ENCODE measurements at places on chromosomes 4 and X.

DNA sequence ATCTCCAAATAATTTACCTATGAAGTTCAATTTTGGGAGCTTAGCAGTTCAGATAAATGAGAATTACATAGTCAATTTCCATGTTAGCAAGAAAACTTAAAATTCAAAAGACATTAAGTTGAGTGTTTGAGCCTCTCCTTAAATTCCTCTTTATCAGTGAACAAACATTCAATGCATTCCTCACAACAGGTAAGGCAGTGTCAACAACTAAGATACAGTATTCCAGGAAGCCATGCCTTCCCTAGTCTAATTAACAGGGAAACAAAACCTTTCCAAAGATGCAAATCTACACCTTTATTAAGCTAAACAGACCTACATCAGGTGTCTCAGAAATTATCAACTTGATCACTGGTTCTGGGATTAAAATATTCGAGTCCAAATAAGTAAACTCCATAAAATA is 3.7 kb downstream of the SH3RF1 start:
- no peak for DNase-seq

- DNase-seq = no peak
Observed at GRCh38 chr4:170872794-170873193, 783.0 kb upstream of the AADAT start.

DNA sequence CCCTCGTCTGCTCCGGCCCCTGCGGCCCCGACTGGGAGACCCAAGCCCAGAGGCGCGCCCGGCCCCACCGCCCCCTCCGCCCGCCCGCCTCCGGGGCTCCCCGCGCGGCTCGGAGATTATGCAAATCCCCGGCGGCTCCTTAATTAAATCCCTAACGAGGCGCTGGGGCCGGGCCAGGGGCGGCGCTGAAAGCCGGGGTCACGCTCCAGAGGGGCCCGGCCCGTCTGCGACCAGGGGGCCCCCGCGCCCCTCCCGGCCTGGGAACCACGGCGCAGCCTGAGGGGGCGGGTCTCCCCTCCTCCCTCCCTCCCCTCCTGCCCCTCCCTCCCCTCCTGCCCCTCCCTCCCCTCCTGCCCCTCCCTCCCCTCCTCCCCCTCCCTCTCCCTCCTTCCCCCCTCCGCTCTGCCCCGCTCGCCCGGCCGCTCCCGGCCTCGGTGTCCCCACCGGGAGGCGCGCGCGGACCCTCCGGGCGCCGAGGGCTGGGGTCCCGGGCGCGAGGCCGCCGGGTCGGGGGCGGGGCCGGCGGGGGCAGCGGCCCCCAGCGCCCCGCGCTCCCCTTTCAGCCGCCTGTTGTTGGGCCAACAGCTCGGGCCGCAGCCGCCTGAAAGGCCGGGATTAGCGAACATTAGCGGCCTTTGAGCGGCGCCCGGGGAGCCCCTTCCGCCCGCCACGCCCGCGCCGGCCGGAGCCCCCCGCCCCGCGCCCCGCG is 25.9 kb upstream of the FGFR3 start:
- DNase-seq = no peak

GRCh38 chr4:155371432-155372043 is 5.2 kb downstream of the MAP9 start:
- no peak for DNase-seq

DNA sequence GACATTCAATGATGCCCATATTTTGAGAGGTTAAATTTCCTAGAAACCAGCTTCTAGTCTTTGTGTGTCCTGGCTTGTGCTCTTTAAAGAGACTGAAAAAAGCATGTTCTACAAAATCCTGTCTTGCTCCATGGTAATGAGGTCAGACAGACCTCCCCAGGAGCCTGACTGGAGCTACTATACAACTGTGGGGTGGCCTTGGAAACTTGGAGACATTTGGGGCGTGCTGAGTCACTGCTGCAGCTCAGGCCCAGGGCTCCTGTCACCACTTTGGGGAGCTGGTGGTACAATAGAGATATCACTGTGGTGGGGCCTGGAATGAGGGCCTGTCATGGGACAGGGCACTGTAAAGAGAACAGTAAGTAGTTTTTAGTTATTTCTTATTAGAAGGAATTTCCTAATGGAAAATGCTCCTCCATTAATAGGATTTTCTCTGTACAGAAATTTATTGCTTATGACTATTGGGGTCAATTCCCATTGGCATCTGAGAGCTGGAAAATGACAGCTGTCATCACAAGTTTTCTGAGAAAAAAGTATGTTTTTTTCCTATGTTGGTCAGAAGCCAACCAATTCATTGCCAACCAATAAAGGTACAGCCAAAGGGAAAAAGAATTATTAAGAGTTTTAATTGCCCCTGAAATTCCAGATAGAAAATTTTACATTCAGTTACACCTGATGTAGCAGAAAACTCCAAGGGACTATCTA is 207.4 kb upstream of the JADE1 start:
- no peak for DNase-seq

DNA sequence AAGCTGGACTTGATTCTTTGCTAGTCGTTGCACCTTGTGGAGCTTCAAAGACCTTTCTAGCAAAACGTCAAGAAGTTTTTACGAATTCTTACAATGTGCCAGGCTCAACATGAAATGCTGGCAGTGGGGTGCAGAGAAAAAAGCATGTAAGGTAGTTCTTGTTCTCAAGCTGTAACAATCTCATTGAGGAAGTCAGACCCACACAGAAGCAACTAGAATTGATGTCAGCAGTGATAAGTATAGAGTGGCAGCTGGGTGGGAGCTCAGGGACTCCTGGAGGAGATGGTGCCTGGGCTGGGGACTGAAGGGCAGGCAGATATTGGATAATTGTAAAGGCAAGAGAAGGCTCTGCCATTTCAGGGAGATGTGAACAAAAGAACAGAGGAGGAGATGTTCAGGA is 82.3 kb downstream of the ATG4A start:
- DNase-seq = no peak

DNA sequence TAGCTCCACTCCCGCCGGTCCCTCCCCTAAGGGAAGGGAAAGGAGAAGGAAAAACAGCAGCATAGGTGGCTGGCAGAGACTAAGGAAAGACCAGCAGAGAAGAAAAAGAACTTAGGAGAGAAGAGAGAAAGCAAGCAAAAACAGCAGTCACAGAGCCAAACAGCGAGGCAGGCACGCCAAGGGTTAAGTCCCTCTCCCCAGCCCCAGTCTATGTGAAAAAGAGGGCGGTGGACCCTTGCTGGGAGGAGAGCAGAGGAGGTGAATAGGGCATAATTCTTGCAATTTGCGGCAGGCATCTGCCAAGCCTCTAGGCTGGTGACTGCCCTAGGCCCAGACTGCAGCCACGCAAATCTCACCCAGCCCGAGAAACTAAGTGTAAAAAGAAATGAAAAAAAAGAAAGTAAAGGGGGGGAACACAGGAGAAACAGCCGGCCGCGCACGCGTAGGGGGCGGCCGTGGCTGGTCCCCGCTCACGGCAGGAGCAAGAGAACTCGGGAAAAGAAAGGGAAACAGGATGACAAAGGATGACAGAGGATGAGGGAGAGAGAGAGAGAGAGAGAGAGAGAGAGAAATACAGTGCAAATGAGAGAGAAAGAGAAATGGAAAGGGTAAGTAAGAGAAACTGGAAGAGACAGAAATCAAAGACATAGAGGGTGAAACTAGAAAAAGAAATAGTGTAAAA is 48.6 kb downstream of the MAGEA9 start:
- no peak for DNase-seq

- no peak for DNase-seq
Observed at GRCh38 chr4:184441461-184442313, 32.7 kb downstream of the IRF2 start.

DNA sequence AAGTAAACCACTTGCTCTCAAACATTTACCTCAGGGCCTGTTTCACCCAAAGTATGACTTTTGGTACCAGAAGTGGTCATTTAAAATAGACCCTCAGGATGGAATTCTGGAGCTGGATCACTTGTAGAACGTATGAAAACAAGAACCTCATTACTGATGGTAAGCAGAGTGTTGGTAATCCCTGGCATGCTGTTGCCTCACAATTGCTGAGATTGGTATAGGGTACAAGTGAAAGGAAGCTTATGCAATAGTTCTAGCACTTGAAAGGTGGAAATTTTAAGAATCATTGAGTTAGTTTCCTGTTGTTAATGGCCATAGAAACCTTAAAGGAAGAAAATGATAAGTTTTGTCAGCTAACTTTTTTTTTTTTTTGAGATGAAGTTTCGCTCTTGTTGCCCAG is 22.3 kb upstream of the THOC2 start:
- no peak for DNase-seq

GRCh38 chr4:140748171-140748570 is 8.0 kb downstream of the TBC1D9 start:
- no peak for DNase-seq

- no peak for DNase-seq
Observed at GRCh38 chr4:169438057-169438480, 167.3 kb upstream of the SH3RF1 start.

- DNase-seq = no peak
Observed at GRCh38 chr4:152997288-152997687, 61.2 kb downstream of the FHDC1 start.

DNA sequence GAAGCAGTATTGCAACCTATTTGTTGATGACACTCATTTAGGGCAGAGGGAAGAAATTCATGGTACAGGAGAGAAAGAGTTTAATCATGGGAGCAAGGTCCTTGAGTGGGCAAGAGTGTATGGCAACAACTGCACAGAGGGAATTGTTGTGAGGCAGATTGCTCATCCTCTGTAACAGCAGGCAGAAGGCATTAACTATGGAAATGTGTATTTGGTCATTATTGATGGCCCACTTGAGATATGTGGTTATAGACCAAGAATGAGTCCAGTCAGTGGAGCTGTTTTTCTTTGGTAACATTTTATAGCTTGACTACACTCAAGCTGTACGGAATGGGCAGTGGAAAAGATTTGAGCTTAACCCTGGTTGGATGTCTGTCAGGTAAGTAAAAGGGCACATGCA is 15.9 kb downstream of the PLRG1 start:
- no peak for DNase-seq

- no peak for DNase-seq
Observed at GRCh38 chr4:143431526-143432257, 81.8 kb upstream of the SMARCA5 start.

GRCh38 chrX:64427281-64427680 is 32.0 kb upstream of the MTMR8 start:
- no peak for DNase-seq

GRCh38 chr4:30946288-30946687 is 226.1 kb downstream of the PCDH7 start:
- DNase-seq = no peak

DNA sequence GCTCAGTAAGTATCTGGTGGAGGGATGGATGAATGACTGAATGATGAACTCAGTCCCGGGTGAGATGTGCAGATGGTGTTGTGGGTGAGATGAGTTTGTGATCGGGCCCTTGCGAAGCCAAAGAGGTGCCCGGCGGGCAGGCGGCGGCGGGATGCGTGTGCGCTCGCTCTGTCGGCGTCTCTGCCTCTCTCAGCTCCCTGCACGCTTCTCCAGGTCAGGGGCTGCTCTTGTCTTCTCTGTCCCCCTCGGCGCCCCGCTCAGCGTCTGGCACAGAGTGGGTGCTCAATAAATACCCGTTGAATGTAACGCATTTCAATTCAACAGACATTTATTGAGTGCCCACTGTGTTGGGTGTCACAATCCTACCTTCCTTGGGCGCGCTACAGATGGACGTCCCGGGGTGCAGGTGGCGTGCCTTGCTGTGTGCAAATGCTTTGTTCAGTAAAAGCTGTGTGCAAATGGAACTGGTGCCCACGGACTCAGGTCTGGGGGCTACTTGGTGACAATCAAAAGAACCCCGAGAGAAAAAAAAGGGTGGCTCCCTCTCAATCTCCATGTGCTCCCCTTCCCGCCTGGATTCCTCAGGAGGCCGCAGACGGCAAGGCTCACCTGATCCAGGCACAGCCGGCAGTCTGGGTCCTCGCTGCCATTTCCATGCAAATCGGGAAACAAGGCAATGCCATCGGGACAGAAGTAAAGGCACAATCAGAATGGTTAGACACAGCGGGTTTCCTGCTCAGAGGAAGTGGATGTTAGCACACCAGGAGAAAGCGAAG is 65.6 kb upstream of the AFAP1 start:
- no peak for DNase-seq

DNA sequence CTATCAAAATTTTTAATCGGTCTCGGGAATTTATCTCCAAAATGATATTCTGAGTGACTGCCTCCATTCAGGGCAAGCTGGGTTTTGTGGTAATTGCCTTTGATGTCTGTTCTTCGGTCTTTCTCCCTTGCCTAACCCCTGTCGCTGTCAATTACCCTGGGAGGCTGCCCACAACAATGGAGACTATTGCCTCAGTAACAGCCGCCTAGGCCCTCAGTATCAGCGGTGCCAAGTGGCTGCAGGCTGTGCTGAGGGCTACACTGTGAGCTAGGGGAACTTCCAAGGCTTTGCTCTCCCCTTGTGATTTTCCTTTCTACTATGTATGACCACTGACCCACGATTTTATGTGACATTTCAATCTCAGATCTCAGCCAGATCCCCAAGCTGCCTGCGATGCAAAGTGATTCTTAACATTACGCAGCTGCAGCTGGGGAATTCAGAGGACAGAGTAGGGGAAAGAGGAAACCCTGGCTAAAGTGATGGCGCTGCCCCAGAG is 36.3 kb upstream of the REST start:
- DNase-seq = no peak

- DNase-seq = no peak
Observed at GRCh38 chr4:168908093-168908492, 102.0 kb downstream of the CBR4 start.

- DNase-seq = no peak
Observed at GRCh38 chrX:14073556-14073955, 43.9 kb upstream of the GEMIN8 start.

DNA sequence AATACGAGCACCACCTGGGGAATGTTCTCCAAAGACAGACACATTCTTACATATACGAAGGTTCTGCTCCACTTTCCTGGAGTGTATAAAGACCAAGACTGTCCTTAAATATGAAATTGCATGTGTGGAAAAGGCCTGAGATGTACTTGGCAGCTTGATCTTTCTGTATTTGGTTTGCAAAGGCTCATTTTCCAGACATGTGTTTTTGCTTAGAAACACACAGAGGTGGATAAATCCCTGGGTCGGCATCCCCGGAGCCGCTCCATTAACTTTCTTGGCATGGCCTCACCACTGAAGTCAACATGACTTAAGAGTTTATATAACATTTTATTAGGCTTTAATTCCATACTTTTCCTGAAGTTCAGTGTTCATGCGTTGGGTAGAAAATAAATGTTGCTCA is 239.4 kb downstream of the LDB2 start:
- no peak for DNase-seq

- no peak for DNase-seq
Observed at GRCh38 chr4:152283801-152284470, 252.0 kb downstream of the FBXW7 start.

- no peak for DNase-seq
Observed at GRCh38 chr4:133584714-133585113, 435.6 kb downstream of the PCDH10 start.

DNA sequence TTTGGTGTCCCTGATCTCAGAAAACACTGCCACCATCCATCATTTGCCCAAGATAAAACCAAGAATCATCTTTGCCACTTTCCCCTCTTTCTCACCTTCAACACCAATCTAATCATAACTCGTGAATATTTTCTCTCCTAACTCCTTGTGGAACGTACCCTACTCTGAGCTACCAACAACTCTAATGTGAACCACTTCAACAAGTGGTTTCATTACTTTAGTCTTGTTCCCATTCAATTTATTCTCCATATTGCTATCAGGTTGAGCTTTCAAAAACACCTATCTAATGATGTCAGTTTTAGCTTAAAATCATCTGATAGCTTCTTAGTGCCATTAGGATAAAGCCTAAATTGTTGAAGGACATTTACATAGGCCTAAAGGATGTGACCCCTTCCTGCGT is 39.8 kb upstream of the CXorf38 start:
- no peak for DNase-seq

Data from activated naive CD4-positive, alpha-beta T cell (primary cell).